NT2/D1 (cell line): ENCODE measurements at places on chromosomes 3 and 15.

GRCh38 chr3:62197350-62198012 is 175.9 kb downstream of the FEZF2 start:
- DNase-seq, result no peak

GRCh38 chr15:33091983-33092693 is 102.4 kb downstream of the FMN1 start:
- DNase-seq, result no peak

DNA sequence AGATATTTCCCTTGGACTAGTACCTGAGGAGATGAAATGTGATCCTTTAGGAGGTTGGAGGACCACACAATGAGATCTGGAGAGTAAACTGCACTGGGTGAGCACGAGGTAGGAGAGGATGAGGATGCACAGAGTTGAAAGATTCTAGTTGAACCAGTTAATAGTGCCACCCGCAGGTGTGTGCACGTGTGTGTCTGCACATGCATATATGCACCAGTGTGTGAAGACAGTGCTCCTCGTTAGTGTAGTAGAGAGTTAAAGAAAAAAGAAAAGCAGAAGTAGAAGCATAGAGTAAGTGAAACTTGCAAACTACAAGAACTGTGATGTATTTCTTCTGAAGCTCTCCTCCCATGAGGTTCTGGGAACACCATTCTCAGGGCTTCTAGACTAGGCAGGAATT is 8.4 kb downstream of the MED12L start:
- DNase-seq, result no peak

- peak; percentile 80 for DNase-seq
These were observed 21.4 kb upstream of the DYNC1LI1 start for GRCh38 chr3:32592011-32592410.

- DNase-seq, result no peak
These were observed 57.2 kb downstream of the POLQ start for GRCh38 chr3:121488628-121489027.

- no peak for DNase-seq
These were observed 85.5 kb downstream of the LARS2 start for GRCh38 chr3:45473841-45474240.

DNA sequence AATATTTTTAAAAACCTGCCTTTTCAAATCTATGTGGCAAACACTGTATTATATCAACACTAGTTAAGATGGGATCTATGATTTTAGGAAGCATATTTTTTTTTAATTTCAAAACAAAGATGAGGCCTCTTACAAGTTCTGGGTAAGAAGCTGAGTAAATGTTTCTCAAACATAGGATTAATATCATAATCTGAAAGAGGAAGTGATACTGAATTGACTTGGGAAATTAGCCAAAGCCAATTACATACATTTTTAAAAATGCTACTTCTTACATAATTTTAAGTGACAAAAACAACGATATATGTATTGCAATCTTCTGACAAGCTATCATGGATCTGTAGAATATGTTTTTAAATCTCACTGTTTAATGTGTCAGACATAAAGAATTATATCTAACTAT is 135.1 kb upstream of the UBP1 start:
- no peak for DNase-seq

DNA sequence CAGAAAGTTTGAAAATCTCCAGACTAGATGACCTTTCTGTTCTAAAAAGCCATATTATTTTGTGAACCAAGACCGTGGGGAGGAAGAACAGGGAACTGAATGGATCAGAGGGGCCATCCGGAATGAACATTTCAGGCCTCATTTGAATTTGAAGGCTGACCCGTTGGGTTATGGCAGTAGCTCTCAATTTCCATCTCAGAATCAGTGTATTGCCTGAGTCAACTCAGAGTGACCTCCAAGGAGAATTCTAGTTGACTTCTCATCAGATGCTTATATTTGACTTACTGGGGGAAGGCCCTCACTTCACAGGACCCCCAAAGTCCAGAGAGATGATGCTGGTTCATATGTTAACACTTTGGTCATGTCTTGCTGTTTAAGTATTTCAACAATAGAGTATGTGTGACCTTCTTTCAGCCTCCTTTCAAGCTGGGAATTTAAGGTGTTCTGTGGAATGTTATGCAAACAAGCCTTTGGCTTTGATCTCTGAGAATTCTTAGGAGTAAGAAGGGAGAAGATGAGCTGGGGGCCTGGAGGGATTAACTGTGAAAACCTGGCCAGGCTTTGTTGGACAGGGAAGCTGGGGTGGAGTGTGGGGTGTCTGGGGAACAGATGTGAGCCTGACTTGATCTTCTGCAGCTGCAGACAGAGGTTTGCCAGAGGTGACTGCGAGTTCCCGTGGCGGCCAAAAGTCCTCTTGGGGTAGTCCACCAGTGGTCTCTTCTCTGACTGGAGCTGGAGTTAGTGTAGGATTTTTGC is 111.2 kb upstream of the RGMA start:
- no peak for DNase-seq

DNA sequence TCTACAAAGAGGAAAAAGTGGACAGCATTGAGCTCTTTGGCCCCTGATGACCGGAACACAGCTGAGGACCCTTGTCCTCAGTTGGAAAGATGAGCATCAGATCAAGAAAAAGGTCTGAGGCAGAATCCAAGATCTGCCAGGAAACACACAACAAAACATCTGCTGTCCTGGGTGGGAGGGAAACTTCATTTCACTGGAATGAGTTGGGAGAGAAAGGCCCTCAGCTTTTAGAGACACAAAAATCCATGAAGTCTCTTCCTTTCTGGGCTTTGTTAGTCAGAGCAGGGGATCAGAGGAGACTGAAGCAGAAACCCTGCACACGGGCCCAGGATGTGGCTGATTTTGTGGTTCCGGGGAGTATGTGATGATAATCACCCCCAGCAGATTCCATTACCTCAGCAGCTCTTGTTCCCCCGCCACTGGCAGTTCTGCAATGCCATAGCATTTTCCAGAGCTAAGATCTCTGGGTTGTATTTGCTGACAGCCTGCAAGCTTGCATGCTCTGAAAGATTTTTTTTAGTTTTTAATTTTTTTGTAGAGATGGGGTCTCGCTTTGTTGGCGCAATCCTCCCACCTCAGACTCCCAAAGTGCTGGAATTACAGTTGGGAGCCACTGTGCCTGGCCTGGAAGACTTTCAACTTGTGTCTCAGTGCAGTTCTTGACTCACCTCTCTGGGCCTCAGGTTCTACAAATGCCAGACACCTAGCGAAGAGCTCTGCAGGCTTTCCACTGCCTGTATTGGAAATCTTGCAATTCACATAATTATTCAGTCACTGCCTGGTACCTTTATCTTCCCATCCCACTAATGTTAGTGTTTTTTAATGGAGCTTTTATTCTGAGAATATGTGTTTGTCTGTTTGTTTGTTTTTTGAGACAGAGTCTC is 5.8 kb upstream of the TATDN2 start:
- no peak for DNase-seq

- DNase-seq, result no peak
These were observed 129.5 kb downstream of the THRB start for GRCh38 chr3:24365168-24365567.

- no peak for DNase-seq
These were observed 78.1 kb upstream of the CGNL1 start for GRCh38 chr15:57298204-57298603.

GRCh38 chr15:44275150-44275830 is 13.2 kb upstream of the GOLM2 start:
- DNase-seq, result no peak

DNA sequence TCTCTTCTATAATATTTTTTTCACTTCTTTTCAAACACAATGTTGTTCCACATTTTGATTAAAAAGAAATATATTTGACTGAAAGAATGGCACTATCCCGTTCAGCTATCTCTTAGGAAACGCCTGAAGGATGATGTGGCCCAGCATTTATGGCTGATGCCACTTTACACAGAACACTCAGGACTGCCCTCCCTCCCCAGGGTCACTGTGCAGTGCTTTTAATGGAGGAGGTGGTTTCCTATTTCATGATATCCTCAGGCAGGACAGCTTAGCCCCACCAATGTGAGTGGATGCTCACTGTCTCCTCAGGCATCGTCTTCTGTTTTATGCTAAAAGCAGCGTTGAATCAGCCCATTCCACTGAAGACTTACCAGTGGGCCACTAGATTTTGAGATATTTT is 135.9 kb downstream of the KCNAB1 start:
- DNase-seq, result no peak

DNA sequence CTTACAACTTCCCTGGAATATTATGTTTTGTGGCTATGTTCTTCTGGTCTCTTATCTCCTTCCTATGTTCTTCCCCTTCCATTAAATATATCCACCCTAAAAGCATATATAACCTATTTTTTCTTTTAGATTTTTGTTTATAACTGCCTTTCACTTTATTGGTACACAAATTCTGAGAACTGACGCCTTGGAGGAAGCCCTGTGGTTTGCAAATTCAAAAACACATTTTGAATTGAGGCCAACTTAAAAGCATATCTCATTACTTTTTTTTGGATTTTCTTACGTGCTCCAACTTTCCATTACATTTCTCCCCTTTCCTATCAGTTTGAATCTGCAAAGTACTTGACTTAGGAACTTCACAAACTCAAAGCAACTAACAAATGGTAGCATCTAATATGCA is 15.3 kb upstream of the COLQ start:
- DNase-seq, result no peak

DNA sequence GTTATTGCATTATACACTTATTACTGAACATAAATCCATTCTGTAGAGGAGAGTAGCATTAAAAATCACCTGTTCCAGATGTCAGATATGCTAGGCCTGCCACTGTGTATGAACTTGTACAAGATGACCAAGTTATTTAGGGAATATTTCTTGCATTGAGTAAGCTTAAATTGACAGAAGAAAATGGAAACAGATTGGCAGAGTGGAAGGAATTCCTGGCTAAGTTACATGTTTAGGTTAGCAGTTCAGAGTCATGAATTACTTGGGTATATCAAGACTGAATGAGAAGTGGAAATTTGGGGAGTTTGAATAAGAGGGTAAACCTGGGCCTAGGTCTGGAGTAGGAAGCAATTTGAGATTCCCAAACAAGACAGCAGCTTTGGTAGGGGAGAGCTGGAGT is 44.6 kb downstream of the ARHGAP31 start:
- no peak for DNase-seq

GRCh38 chr3:9732080-9732739 is 675 bp downstream of the BRPF1 start:
- DNase-seq, result no peak

GRCh38 chr3:151724576-151725562 is 8.9 kb upstream of the AADACL2 start:
- no peak for DNase-seq

DNA sequence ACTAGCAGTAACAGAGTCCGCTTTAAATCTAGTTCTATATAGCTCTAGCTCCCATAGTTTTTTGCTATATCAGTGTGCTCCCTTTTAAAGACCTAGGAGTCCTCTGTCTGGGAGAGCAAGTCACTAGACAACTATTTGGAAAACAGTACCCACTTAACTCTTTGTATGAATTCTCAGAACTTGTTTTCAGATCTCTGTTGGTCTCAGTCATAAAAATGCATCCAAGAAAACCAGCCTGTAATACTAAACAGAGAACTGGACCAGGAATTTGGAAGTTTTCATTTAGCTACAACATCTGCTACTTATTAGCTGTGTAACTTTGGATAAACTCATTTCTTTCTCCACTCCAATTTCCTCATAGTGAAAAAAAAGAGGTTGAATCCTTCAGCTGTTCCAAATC is 56.9 kb upstream of the C3orf49 start:
- no peak for DNase-seq

- DNase-seq, result no peak
These were observed 297.9 kb downstream of the FHIT start for GRCh38 chr3:60953351-60953750.

DNA sequence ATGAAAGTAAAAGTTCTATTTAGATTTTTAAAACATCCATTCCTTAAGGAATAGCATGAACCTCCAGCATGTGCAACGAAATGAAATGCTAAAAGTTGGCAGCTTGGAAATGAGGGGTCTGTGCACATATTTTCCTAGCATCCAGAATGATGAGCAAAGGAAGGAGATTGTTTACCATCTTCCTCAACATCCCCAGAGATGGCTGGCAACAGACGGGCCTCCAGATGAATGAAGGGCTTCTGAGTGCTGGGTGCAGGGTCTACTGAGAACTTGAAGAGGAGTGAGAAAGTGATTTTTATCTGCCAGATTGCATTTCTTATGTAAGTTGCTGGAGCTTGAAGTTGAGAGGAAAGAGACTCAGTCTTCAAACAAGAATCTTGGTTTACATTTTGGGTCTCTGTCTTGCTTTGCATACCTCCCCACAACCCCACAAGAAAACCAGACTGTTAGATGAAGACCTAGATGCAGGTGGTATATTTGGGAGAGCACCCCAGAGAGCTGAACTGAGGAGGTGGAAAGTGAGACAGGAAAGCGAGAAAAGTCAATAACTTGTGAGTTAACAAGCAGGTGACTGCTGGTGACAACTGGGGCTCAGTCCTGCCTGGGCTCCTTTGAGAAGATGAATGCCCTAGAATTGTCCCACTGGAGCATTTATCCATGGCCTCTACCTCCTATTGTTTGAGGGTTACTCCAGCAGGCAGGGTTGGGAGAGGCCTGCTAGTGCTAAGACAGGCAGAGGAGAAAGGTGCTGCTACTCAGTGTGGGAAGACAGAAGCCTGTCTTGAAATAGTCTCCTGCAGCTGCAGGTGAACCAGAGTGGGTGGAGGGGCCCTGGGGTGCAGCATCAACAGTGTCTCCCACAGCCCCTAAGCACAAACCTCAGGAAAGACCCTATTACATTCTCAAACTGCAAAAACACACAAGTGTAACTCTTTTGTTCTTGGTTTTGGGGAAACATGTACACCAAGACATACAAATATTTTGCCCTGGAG is 10.5 kb upstream of the CCK start:
- DNase-seq, result no peak
